D341Med (cell line): ENCODE measurements at places on chromosomes 3 and 15.

DNA sequence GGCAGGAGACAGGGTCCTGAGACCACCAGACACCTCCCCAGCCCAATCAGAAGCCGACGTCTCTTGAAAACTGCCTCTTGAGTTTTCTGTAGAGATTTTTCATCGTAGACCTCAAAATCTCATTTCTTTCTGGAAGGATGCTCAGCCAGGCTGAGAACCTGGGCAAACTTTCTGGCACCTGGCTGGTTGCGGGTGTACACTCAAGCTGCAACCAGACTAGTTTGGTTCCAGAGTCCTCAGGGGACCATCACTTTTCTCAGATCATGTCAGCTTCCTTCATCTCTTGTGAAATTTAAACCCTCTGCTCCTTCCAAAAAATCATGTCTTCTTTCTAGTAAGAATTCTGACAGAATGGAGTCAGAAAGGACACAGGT lies 45.1 kb downstream of the CMTM7 start:
- DNase-seq: no peak

- DNase-seq: no peak
Observed at GRCh38 chr3:66253790-66254620, 33.2 kb downstream of the SLC25A26 start.

GRCh38 chr15:90336705-90337141 lies 15.4 kb upstream of the ZNF774 start:
- DNase-seq: no peak

- no peak for DNase-seq
Observed at GRCh38 chr3:46422617-46423016, 15.6 kb downstream of the CCRL2 start.

GRCh38 chr3:69568951-69569350 lies 170.3 kb upstream of the MITF start:
- no peak for DNase-seq

- no peak for DNase-seq
Observed at GRCh38 chr15:66489179-66489791, 8.3 kb downstream of the SNAPC5 start.

- DNase-seq: no peak
Observed at GRCh38 chr15:54519577-54519976, 541.3 kb downstream of the UNC13C start.

DNA sequence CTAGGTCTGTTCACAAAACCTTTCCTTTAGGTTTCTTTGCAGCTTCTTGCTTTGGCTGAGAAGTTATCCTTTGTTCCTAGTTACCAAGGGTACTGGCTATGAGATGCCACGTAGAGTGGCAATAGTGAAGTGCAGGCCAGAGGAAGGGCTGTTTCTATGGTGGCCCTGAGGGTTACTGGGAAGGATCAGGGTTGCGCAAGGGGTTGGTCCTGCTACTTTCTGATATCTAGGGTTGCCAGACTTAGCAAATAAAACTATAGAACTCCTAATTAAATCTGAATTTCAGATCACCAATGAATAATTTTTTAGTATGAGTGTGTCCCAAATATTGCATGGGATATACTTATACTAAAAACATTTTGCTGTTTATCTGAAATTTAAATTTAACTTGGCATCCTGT lies 317.6 kb upstream of the CTDSPL start:
- no peak for DNase-seq

DNA sequence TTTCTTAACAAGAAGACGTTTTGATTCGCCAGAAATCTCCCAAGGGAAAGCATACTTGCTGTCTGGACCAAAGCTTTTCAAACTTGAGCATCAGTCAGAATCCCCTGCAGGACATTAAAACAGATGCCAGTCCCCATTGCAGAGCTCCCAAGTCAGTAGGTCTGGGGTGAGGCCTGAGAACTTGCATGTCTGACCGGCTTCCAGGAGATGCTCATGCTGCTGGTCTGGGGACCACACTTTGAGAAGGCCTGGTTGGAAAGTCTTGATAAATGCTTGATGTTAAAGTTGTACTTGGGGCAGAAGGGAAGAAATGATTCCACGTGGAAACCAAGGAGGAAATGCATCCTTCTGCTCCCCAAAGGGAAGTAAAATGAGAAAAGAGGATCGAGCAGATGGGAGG lies 24.3 kb upstream of the CAV3 start:
- DNase-seq: no peak
